ENCODE measurements at places on chromosomes 1 and 21. TPM values are rescaled to one million over a fixed set of nuclear protein-coding genes. Genes with fewer than 3 reads are reported as not detected.

SIM2 gene
- not detected for total RNA-seq

SPATA46 gene
- total RNA-seq = not detected

CLCN6 gene
- total RNA-seq = 13.7 TPM

ACKR1 gene
- not detected for total RNA-seq

PTGER3 gene
- 0.13 TPM for total RNA-seq

C8A gene
- not detected for total RNA-seq

TSPEAR gene
- total RNA-seq = not detected

GPR153 gene
- total RNA-seq = 7.9 TPM

KCND3 gene
- 0.26 TPM for total RNA-seq

TLCD4 gene
- total RNA-seq = 0.99 TPM

CATSPERE gene
- total RNA-seq = 0.62 TPM

RPE65 gene
- total RNA-seq = not detected

LHX4 gene
- total RNA-seq = under 0.01 TPM

SYT6 gene
- total RNA-seq = not detected

TRIM63 gene
- under 0.01 TPM for total RNA-seq

IQCC gene
- total RNA-seq = 2.5 TPM

CYP4A22 gene
- total RNA-seq = not detected

DCDC2B gene
- total RNA-seq = not detected

CD101 gene
- 0.31 TPM for total RNA-seq

TMEM79 gene
- 1.1 TPM for total RNA-seq

FAM89A gene
- 5.2 TPM for total RNA-seq

PLA2G4A gene
- 130 TPM for total RNA-seq

C1QB gene
- total RNA-seq = not detected

RAP1A gene
- total RNA-seq = 25.9 TPM

CD55 gene
- total RNA-seq = 26.4 TPM
